ENCODE measurements at places on chromosomes 16 and 17.
A peak's percentile ranks its signal among the peaks of the same experiment; 100 is the strongest.

GRCh38 chr17:44331249-44331760 is 6.7 kb upstream of the SLC25A39 start:
- peak; percentile 69 for DNase-seq

DNA sequence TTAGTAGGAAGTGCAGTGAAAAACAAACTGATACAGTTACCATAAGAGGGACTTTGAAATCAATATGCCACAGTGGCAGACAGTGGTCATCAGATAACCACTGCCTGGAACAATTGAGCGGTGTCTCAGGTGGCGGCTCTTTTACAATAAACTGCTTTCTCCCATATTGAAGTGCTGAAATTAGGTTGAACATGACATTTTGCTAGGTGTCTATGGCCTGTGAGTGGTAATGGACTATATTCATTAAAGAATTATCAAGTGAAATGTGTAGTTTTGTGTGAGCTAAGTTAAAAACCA is 214.7 kb downstream of the RPTOR start:
- DNase-seq = peak; percentile 51

GRCh38 chr17:40291281-40291664 is 3.6 kb downstream of the CDC6 start:
- no peak for DNase-seq

- DNase-seq = no peak
These were observed 14.8 kb downstream of the CHAD start for GRCh38 chr17:50453901-50454300.

DNA sequence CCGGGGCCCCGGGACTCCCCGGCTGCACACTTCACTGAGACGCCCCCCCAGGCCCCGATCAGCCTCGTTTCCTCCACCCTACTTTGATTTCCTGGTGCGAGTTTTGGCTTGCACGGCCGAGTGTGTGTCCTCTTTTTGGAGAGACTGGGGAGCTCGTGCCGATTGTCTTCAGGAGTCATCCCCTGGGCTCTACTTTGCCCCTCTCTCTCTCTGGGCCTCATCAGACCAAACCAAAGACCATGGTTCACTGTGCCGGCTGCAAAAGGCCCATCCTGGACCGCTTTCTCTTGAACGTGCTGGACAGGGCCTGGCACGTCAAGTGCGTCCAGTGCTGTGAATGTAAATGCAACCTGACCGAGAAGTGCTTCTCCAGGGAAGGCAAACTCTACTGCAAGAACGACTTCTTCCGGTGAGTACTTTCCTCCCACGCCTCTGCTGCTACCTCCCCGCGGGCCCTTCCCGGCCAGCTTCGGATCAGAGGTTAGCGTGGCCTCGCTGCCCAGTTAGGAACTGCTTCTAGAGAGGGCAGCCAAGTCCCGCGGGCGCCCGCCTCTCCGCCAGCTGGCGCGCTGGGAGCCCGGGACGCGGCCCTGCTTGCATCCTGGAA is 787 bp downstream of the LHX1 start:
- no peak for DNase-seq

GRCh38 chr17:14582996-14583395 is 282.1 kb downstream of the HS3ST3B1 start:
- no peak for DNase-seq

DNA sequence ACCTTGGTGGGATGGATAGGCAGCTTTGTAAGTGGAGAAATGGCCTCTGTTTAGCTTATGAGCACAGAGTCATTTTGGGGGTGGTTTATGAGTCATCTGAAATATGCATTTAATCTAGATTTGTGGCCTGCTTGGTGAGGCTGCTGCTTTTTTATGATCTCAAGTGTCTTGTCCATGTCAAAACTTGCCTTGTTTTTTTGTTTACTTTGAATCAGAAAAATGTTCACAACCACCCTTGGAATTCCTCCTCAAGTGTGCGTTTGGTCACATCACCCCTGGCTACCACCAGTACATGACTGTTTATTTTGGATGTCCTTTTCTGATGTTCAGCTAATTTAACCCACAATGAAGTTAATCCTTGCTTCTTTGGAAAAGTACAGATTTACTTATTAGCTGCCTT is 64.6 kb downstream of the FTO start:
- no peak for DNase-seq

DNA sequence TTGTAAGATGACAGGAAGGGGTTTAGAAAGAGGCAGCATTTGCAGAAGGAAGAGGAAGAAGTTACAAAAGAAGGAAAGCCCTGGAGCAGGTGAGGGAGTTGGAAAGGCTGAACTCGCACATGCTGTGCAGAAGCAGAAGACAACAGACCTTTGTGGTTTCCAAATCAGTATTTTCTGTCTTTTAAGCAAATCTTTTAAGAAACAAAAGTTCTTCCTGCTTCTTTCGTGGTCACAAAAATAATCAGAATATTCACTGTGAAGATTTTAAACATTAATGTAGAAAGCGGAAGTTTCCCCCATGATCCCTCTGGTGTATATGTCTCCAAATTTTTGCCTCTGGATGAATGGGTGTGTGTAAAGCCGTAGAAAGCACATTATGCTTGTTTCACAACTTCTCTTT is 25.8 kb downstream of the ZNRF1 start:
- DNase-seq = no peak

DNA sequence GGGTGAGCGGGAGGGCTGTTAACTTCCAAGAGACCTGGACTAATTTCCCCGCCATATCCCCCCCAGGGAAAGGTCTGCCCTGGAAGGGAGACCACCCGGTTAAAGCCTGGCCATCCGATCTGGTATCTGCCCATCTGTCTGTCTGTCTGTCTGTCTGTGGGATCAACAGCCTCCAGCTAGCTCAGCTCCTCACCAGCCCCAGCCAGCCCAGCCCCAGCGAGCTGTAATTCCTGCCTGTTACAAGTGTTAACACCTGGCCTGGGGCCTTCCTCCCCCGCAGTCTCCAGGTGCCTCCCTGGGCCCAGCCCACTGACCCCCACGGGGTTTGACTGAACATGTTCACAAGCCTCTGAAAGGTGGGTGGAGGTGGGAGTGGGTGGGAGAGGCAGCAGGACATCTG is 4.0 kb downstream of the WNT3 start:
- no peak for DNase-seq

DNA sequence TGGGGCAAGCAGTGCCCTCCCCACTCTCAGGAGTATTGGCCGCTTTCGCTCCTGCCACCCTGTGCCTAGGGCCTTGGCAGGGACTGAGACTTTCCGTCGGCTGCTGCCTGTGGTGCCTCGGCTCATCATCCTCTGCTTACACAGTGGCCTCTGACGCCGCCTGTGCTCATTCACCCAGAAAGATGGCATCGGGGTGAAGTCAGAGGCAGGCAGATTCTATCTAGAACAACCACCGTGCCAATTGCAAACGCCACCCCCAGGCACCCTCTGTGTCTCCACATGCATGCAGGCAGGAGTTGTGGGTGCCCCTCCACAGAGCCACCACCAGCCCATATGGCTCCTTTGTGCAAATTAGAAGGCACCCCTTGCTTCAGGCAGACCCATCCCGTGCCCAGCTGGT is 154.2 kb upstream of the GSE1 start:
- no peak for DNase-seq

DNA sequence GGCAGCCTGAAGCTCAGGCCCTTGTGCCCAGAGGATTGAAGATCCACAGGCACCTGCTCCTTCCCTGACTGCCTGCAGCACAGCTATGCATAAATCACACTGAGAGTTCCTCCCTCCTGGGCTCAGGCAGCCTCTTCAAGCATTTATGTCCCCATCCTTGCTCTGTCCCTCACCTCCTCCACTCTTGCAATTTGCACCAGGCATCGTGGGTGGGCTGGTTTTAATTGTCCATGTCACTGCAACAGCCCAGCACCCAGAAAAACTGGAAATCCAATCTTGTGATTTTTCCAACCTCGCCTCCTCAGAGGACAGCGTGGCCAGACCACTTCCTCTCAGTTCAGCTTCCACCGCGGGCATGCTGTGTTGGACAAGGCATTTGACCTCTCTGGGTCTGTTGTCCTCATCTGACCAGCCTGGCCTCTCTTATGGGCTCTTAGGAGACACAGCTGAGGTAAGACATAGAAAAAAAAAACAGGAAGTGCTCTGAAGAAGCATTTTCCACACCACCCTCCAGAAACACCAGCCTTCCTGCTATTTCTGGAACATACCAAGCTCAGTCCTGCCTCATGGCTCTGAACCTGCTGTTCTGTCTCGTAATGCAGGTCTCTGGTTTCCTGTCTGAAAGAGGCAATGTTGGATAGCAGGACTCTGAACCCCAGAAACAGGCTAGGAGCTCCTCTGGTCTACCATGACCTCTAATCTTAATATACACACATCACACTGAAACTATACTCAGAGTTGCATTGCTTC is 8.3 kb downstream of the TMEM114 start:
- no peak for DNase-seq

- DNase-seq = no peak
These were observed 10.3 kb upstream of the IGFBP4 start for GRCh38 chr17:40432864-40433528.

GRCh38 chr17:40457964-40458791 is 14.9 kb downstream of the IGFBP4 start:
- DNase-seq = no peak

GRCh38 chr16:14497245-14498082 is 132.6 kb downstream of the PARN start:
- DNase-seq = no peak

GRCh38 chr16:7624871-7625766 is 292.5 kb downstream of the RBFOX1 start:
- DNase-seq = no peak

GRCh38 chr17:7219812-7220592 is at the start of the genes ACADVL and DLG4:
Gene ACADVL, plus strand, starts transcription at chr17:7219938. Its CDS starts 47 bp downstream, at chr17:7219985.
Gene DLG4, minus strand, starts transcription at chr17:7219836.
- DNase-seq = peak; percentile 90

DNA sequence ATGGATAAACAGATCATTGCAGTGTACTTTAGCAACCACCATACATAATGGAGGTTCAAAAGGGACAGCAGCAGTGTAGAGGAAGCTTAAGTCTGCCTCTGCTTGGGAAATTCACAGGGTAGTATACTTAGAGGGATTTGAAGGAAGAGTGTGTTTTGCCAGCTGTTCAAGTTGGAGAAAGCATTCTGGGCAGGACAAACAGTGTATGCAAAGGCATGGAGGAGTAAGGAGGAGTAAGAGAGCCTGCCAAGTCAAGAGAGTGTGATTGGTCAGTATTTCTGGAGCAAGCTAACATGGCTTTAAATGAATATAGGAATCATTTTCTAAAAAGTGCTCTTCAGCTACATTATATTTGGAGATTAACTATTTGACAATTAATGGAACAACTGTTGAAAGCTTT is 22.9 kb upstream of the PHAF1 start:
- no peak for DNase-seq

- peak; percentile 75 for DNase-seq
These were observed at the start of gene CFAP52 for GRCh38 chr17:9576521-9577372. Gene CFAP52, plus strand, starts transcription at chr17:9576642. Its CDS starts 54 bp downstream, at chr17:9576696.

DNA sequence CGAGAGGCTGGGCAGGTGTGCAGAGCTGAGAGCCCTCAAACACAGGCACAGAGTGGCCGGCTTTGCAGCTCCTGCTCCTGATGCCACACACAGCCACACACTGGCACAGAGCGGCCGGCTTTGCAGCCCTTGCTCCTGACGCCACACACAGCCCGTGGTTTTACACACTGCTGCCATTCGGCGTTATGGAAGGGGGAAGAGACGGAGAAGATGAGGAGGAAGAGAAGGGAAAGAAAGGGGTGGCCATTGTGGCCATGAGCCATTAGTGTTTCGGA is 26.8 kb downstream of the WSCD1 start:
- DNase-seq = no peak

DNA sequence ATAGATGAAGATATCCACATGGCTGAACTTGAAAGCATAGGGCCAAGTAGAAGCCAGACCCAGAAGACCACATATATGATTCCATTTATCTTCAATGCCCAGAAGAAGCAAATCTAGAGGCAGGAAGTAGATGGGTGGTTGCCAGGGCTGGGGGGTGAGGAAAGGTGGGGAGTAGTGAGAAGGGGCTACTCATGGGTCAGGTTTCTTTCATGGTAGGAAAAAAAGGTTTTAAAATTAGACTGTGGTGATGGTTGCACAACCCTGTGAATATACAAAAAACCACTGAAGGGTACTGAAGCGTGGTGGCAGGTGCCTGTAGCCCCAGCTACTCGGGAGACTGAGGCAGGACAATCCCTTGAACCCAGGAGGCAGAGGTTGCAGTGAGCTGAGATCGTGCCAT is 5.4 kb downstream of the CD2BP2 start:
- DNase-seq = no peak

DNA sequence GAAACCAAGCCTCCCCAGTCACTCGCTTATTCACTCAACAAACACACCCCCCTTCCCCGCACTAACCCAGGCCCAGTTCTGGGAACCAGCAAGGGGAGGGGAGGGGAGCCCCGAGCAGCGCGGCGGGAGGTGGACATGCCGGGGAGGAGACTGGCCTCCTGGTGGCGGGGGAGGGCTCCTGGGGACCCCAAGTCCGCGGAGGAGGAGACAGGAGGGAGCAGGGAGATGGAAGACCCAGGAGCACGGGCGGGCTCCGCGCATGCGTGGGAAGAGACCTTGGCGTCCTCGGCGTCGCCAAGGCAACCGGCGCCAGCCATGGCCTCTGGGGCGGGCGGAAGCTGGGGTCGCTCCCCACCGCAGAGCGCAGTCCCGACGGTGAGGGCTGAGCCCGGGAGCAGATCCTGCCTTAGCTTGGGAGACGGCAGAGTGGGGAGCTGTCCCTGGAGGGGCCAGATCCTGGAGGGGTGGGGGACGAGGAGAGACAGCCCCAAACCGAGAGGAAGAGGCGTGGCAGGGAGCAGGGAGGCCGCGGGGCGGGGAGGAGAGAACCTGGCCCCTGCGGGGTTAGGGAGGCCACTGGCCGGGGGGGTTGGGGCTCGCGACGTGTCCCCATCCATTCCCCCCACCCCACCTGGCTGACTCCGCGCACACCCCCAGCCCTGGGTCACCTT is at the start of gene PRR29:
Gene PRR29 (plus strand): TSS at position 302 of the 671 bp plus-strand sequence. CDS start 14 bp downstream, at position 316.
- peak; percentile 80 for DNase-seq

GRCh38 chr17:41632482-41633105 is 8.2 kb upstream of the KRT17 start:
- DNase-seq = no peak

- no peak for DNase-seq
These were observed 5.2 kb downstream of the ATMIN start for GRCh38 chr16:81040842-81041241.

- no peak for DNase-seq
These were observed 84.6 kb downstream of the MRTFB start for GRCh38 chr16:14155572-14156190.

GRCh38 chr17:19660219-19660870 is 11.8 kb downstream of the ALDH3A2 start:
- no peak for DNase-seq

DNA sequence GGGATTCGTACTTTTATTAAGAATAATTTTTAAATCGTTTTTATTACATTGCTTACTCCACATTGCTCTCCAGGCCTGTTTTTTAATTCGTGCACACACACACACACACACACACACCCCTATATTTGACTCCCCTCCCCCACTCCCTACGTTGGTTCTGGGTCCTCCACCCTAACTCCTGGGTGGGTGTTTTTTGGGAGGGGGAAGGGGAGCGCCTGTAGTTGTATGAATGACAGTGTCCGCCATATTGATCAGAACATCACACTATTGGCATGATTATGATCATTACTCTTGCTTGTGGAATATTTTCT is 1.3 kb downstream of the GNAO1 start:
- no peak for DNase-seq

Measured in activated naive CD8-positive, alpha-beta T cell treated with anti-CD3 and anti-CD28 coated beads for 36 hours (primary cell).